ENCODE measurements at places on chromosomes 4 and X. TPM values are rescaled to one million over a fixed set of nuclear protein-coding genes. Genes with fewer than 3 reads are reported as not detected.

- DNase-seq, result no peak
Measured at GRCh38 chr4:8775121-8775520, 96.5 kb downstream of the HMX1 start.

Gene SLC34A2
- 7.0 TPM for total RNA-seq

DNA sequence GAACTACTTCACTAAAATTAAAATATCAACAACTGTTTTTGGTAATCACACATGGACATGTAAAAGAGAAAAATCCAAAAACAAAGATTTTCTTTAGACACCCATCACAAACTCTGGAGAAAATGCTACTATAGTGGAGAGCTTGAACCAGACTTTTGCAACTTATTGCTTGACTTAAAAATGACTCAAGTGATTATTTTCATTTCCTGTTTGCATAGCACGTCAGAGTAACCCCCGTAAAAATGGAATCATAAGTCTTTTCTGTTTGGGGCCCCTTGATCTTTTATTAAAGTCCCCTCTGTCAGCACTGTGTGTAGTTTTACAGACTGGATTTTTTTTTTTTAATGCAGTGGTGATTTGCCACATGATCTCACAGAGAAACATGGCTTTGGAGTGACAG is 79.5 kb downstream of the PRKG2 start:
- DNase-seq, result no peak

DNA sequence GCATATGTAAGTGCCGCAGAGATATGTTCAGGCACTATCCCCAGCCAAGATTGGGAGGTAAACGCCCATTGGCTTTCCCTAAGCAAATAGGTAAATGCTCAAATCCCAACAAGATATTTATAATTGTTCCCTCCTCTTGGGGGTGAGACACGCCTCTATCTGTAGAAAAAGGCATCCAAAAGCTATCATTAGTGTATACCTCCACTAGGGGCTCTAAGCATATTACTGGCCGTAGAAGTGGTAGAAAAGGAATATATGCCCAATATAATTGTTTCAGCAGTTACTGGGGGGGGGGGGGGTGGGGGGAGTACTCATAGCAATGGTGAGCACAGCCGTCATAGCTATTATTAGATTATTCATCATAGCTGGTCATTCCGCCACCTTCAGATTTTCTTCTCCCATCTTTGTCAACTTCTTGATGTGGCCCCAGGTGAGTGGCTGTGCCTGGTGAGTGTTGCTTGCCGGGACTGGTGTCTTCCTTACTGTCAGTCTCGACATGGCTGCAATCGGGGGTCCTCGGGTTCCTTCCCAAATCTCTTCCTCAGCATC is 53.3 kb upstream of the WDR1 start:
- no peak for DNase-seq

DNA sequence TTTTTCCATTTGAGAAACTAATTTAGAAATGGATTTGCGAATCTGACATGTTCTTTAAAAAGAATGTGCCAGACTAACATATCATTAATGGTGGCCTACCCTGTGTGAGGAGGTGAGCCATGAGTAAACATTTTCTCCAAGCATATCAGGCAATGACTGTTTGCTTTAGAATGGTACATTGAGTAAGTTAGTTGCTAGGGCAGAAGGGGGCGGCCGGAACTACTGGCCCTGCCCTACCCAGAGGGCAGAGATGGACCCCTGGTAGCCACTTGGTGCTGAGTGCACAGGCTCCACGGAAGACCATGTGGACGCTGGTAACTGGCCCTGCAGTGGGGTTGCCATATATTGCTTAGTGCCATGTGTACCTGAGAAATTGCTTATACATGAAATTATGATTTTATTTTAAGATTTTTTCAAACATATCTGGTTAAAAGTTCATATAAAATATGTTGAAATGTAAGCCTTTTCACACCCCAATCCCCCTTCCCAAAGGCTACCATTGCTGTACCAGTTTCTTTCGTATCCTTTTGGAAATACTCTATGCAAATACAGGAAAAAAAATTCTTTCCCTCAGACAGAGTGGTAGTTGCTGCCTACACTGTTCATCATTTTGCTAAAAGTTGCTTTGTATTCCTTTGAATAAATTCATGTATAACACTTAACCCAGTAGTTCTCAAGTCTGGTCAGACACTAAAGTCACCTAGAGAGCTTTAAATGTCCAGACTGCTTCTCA is 8.8 kb downstream of the FNIP2 start:
- no peak for DNase-seq

GRCh38 chr4:70914631-70915030 is 12.5 kb downstream of the MOB1B start:
- no peak for DNase-seq

Gene AMTN
- not detected for total RNA-seq

- no peak for DNase-seq
Measured at GRCh38 chr4:39433878-39434492, 24.7 kb downstream of the RPL9 start.

Gene ADH1B
- total RNA-seq, result 631 TPM

Gene CPZ
- 13.4 TPM for total RNA-seq

GRCh38 chr4:168308912-168309311 is 9.6 kb downstream of the DDX60 start:
- DNase-seq, result no peak

DNA sequence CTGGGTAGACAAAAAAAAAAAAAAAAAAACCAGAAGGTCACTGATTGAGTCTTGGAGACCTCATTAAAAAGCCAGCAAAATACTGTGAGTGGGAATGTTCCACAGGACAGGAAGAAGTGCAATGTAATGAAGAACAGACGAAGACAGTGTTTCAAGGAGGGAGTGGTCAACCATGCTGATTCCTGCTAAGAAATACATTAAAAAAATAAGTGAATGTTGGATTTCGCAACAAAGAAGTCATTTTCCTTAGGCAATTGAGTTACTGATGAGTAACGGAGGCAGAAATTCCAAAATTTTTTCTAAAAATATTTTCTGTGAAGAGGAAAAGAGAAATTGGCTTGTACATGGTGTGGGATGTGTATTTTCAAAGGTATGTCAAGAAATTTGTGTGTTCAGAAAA is 94.3 kb upstream of the FAM47B start:
- DNase-seq, result no peak

DNA sequence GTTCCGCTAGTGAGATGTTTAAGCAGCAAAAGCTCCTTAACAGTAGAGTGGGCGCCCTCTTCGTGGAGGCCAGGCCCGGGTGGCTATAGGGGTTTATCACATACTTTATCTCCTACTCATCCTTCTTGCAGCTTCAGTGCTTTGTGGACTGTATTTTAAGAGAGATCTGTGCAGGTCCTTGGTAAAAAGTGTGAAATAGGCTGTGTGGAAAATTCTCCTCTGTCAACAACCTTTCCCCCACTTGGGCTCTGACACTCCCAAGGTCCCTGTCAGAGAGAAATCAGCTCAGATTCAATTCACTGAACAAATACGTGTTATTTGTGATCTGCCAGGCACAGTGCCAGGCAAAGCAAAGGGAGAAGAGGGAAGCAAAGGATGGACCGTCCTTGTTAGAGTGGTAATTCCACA is 214.3 kb upstream of the PPARGC1A start:
- DNase-seq, result no peak

- DNase-seq, result no peak
Measured at GRCh38 chrX:42119076-42119475, 195.7 kb upstream of the CASK start.

GRCh38 chr4:145589916-145590702 is 29.1 kb upstream of the MMAA start:
- DNase-seq, result no peak

Gene GPR119
- not detected for total RNA-seq

DNA sequence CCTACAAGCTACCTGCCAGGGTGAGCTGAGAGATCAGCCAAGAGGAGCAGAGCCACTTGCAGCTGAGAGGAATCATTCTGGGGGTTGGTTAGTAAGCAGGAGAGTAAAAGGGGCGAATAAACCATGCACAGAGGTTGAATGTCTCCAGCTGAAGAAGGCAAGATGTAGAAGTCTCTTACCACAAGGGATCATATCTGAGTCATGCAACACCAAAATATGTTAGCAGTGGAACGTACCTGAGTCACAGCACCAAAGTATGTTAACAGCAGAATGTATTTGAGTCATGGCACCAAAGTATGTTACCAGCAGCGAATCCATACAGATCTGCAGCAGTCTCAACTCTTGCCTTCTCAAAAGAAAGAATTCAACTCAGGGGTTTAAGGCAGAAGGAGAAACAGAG is 29.9 kb downstream of the C4orf51 start:
- no peak for DNase-seq

GRCh38 chrX:111244235-111244750 is 26.0 kb downstream of the CAPN6 start:
- no peak for DNase-seq

Gene TMPRSS11B
- total RNA-seq, result not detected

DNA sequence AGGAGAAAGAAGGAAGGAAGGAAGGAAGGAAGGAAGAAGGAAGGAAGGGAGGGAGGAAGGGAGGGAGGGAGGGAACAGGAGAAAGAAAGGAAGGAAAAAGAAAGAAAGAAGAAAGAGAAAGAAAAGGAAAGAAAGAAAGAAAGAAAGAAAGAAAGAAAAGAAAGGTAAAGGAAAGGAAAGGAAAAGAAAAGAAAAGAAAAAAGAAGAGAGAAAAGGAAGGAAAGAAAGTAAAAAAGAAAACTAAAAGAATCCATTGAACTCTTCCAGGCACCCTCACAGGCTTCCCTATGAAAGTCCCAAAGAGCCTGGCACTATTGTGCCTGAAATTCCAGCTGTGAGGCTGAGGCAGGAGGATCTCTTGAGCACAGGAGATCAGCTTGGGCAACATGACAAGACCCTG is 11.5 kb downstream of the ABCG2 start:
- DNase-seq, result no peak

- DNase-seq, result no peak
Measured at GRCh38 chr4:47451657-47452056, 11.8 kb downstream of the COMMD8 start.

DNA sequence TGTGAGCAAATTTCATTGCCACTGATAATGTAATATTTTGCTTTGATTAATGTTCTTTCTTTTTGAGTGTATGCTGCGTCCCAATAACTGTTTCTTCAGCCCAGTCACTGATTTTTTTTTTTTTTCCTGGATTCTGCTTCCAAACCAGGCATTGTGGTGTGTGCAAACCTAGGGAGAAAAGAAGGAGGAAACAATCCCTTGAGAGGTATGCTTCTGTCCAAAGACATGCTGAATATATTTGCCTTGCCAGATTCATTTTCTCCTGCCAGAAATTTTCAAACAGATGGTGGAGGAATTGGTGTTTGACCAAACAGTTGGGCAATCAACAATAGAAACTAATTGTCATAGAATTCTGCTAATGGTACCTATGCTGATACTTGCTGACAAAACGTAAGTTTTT is 753.6 kb downstream of the RPA4 start:
- no peak for DNase-seq

GRCh38 chr4:55077577-55077976 is 47.8 kb downstream of the KDR start:
- DNase-seq, result no peak

Gene EGF
- total RNA-seq, result 12.5 TPM

Gene ACE2
- 5.6 TPM for total RNA-seq

Gene FGFBP2
- 3.4 TPM for total RNA-seq

Gene CXorf65
- not detected for total RNA-seq

- DNase-seq, result no peak
Measured at GRCh38 chr4:173013232-173013930, 155.2 kb upstream of the GALNT7 start.

DNA sequence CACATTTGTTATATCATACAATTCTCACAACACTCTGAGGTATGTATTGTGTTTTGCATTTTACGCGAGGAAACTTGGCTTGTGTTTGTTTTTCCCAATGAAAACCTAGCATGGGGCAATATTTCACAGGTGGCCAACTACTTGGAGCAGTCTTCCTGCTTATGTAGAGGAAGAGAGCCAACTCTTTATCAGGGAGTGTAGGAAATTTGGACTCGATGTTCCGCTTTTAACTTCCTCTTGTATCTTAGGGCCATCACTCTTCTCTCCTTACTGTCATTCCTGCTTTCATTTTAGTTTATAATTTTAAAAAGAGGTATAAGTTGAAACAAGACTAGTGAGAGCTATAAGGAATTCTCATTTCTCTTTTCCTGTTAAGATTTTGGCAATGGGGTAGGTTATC is 107.7 kb upstream of the RPS6KA3 start:
- DNase-seq, result no peak

DNA sequence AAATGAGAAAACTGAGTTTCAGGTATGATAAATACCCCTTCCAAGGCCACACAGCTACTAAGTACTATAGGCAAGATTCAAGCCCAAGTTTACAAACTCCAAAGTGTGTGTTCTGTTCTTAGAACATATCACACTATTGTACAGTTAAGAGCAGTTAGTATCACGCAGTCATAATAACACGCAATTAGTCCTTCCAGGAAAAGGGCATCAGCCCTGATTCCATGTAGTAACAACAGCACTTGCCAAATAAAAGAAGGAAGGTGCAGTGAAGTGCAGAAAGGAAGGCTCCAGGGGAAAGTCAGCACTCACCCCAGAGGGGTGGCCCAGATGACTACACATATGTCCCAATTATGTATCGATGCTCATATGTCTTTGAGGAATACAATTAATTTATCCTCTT is 4.4 kb downstream of the TASL start:
- no peak for DNase-seq

DNA sequence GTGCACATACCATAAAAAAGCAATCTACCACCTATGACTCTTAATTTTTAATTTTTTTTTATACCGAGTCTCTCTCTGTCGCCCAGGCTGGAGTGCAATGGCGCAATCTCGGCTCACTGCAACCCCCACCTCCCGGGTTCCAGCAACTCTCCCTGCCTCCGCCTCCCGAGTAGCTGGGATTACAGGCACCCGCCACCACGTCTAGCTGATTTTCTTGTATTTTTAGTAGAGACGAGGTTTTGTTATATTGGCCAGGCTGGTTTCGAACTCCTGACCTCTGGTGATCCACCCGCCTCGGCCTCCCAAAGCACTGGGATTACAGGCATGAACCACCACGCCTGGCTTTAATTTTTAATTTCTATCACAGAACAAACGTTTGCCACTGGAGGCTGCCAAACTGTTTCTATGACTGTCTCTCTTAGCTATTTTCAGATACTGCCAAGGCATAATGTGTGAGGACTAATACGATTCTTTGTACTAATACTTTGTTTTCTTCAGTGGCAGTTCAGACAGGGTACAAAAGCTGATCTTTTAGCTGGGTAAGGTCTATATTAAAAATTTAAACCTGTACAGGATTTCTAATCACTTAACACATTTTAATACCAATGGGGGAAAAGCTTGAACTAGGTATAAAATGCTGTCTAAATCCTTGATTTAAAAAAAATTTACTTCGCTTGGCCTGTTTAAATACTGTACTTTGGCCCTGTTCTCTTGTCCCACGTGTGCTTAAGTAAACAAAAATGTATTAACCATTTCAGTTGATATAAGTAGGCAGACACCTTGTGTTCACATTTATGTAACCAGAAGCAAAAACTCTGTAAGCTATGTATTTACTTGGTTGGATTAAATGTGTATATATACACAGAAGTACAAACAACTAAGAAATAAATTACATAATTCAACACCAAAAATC is 2.3 kb downstream of the PGRMC2 start:
- DNase-seq, result no peak

- DNase-seq, result no peak
Measured at GRCh38 chr4:69849297-69849696, 10.6 kb downstream of the SULT1E1 start.

DNA sequence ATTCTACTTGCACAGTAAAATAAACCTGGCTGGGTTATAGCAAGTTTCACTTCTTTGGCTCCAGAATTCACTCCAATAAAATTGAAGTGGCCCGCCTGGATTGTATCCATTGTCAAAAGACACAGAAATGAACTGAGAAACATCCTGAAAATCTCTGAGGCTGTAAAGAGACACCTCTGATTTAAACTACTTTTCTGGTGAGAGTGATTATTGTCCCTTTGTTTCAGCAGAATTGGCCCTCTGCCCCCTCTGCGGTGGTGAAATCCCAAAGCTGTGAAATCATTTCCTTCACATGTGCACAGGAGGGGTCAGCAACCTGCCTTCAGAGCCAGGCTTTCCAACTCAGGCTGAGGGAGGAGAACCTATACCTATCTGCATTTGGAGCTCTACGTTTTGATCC is 23.0 kb downstream of the GAB3 start:
- DNase-seq, result peak; percentile 78
